ENCODE measurements at places on chromosomes 2 and 18.

- peak; percentile 5 for DNase-seq
Observed at GRCh38 chr2:112772322-112772721, 7.9 kb upstream of the CKAP2L start.

DNA sequence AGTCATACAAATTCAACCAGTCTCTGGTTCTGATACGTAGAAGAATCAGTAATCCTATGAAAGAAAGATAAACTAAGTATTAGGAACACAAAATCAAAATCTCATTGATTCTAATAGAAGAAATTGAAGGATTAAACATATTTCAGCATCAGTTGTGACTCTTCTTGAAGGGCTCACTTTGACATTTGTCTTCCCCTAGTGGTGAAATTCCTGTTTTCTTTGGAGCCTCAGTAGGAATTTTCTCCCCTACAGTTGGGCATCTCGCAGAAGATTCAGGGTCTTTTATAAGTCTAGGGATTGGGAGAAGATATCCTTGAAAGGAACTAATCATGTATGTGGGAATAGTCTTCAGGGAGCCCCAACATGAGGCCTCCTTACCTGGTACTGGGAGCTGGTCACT lies 2.8 kb upstream of the CRYGB start:
- DNase-seq, result no peak

DNA sequence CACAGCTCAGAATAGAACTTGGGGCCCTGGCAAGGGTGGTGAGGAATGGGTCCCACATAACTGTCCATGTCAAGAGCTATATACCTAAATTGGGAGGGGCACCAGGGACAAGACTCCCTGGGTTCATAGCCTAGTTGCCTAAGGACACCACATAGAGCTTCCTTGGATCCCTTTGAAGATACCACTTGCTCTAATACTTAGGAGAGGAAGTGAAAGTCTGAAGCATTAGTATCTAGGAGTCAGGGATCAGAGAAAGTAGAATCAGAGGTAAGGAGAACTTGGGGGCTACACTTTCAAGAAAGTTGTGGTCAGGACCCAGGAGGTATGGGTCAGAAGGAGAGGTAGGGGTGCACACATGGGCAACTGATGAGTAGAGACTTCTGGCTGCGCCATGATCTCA lies 318.2 kb upstream of the SLC39A10 start:
- no peak for DNase-seq

DNA sequence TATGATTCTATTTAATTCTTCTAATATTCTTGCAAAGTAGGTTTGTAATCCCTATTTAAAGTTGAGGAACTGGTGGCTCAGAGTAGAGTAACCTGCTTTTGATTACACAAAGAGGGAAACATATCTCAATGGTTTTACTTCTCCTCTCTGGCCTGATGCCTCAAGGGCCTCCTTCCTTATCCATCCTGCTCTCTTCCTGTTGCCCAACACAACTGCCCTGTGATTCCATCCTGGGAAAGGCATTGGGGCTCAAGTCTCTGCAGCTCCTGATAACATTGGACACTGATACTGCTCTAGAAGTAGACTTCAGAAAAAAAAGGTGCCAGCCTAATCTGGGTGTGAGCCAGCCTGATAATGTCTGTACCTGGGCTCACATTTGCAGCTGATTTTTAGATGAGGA lies 75.8 kb downstream of the RDH14 start:
- DNase-seq, result no peak

GRCh38 chr18:50469380-50469781 lies 90.5 kb upstream of the MAPK4 start:
- no peak for DNase-seq

- no peak for DNase-seq
Observed at GRCh38 chr2:48174503-48174902, 268.2 kb upstream of the FBXO11 start.

- no peak for DNase-seq
Observed at GRCh38 chr2:69167469-69167822, 154.5 kb downstream of the ANTXR1 start.

GRCh38 chr2:102892698-102893310 lies 131.0 kb downstream of the TMEM182 start:
- no peak for DNase-seq

DNA sequence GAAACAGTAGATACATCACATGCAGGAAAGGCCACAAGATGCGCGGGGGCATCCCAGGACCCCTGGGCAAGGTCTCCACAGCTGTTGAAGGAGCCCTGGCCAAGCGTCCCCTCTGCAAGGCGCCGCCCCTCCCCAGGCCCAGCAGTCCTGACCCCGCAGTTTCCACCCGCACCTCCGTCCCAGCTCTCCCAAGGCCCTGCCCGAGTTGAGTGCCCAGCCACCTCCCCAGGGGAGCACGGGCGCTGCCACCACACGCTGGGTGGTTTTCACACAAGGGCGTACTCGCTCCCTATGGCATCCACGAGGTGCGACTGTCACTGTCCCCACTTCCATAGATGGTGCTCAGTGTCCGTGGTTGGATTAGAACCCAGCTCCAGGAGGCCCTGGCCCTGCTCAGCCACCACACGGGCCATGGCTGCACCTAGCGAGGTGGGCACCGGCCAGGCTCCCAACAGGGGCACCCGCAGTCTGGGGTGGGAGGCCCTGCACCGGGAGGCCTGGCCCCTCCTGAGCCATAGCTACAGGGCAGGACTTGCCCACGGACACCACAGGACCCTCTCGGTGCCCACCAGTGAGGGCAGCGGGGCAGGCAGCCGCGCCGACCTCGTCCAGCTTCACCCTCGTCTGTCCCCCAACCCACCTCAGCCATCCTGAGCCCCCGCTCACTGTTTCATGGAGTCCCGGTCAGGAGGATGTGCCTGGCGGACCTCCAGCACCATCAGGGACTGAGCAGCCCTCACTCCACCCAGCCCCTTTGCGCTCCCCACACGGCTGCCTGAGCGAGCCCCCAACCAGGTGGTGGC lies 36.0 kb downstream of the KIF1A start:
- no peak for DNase-seq

GRCh38 chr2:201698588-201699226 lies at the start of gene MPP4:
MPP4 (minus strand) TSS chr2:201698644; CDS start chr2:201693954, 4,690 bp downstream.
- DNase-seq, result no peak

DNA sequence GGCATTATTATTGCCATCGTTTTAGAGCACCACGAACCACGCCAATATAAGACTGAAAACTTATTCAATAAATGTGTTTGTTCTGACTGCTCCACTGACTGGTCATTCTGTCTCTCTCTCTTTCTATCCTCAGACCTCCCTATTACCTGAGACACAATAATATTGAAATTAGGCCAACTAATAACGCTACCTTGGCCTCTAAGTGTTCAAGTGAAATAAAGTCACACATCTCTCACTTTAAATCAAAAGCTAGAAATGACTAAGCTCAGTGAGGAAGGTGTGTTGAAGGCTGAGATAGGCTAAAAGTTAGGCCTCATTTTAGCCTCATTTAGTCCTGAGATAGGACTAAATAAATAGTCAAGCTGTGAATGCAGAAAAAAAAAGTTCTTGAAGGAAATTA lies 38.8 kb downstream of the G6PC2 start:
- DNase-seq, result no peak

- DNase-seq, result no peak
Observed at GRCh38 chr2:8219631-8220355, 462.1 kb upstream of the ID2 start.

DNA sequence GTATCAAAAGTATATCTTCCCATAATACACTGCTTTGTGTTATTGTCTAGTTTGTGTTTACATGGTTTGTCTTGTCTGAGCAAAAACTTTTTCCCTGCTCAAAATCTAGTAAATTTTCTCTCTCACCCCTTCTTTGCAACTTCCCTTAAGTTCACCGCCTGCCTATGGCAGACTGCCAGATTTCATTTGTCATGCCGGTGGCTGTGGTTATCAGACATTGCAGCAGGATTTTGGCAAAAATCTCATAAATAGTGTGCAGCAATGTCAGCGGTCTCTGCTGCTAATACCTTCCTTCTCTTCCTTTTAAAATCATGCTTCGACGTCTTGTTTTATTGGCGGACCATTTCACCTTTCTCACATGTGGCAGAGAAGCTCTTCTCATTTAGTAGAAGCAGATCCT lies 45.6 kb upstream of the TMEM178A start:
- DNase-seq, result peak; percentile 6

DNA sequence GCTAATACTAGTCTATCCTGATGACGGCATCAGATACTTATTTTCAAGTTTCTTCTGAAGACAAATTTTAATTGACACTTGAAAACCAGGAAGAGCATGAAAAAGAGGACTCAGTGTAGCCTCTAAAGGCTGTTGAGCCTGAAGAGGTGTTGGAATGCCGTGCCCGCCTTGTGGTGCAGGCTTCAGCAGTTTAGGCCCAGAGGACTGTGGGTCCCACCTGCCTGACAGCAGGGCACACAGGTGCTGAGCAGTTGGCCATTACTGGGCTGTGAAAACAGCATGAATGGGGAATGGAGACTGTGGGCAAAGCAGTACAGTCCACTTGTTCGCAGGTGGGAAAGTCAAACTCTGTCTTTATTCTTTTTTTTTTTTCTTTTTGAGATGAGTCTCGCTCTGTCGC lies 49.8 kb upstream of the THOC1 start:
- no peak for DNase-seq

GRCh38 chr18:11657152-11657551 lies 31.9 kb upstream of the GNAL start:
- no peak for DNase-seq

DNA sequence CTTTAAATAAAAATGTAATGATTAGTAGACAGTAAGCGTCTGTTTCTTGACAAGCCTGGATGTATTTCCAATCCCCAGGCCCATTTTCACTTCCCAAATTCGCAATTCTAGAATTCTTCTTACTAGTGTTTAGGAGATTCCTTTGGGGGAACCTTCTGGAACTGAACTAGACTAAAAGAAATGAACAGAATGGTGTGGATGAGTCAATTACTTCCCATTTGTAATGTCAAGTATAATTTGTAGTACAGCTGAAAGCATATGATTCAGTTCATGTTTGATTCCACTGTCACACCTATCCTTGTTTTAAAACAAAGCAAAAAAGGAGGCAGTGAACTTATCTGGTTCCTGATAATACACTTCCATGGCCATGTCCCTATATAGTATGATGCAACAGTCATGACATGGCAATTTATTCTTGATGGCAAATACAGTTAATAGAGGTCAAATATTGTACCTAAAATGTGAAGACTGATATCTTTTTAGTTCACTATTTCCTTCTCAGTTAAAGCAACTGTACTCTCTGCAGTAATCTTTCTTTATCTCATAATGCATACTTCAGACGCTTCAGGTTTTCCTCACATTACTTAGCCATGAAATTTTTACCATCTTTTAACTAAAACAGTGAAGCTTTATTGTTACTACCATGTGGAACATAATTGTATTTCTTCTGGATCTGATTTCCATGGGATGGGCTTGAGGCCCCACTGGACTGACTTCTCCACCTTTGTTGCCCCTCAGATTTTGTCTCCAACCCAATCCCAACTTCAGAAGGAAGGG lies 2.0 kb downstream of the IDH1 start:
- DNase-seq, result no peak

DNA sequence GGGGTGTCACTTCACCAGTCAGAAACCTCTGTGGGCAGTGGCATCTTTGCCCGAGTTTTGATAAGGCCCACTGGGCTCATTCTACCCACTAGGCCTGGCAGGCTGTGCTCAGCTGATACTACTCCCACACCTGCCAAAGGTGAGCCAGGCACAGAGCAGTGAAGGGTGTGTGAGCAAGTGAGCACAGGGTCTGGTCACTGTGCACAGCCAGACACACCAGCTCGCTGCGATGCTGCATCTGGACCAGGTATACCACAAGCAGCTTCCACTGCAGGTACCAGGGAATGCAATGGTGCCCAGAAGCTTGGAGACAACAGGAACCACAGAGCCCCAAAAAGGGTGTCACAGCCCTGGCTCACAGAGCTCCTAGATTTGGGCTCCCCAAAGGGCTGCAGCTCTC lies 40.6 kb upstream of the CBLN2 start:
- DNase-seq, result no peak

GRCh38 chr18:49249521-49249920 lies 210.9 kb downstream of the DYM start:
- no peak for DNase-seq

- no peak for DNase-seq
Observed at GRCh38 chr18:24936691-24937090, 415.3 kb downstream of the ZNF521 start.

DNA sequence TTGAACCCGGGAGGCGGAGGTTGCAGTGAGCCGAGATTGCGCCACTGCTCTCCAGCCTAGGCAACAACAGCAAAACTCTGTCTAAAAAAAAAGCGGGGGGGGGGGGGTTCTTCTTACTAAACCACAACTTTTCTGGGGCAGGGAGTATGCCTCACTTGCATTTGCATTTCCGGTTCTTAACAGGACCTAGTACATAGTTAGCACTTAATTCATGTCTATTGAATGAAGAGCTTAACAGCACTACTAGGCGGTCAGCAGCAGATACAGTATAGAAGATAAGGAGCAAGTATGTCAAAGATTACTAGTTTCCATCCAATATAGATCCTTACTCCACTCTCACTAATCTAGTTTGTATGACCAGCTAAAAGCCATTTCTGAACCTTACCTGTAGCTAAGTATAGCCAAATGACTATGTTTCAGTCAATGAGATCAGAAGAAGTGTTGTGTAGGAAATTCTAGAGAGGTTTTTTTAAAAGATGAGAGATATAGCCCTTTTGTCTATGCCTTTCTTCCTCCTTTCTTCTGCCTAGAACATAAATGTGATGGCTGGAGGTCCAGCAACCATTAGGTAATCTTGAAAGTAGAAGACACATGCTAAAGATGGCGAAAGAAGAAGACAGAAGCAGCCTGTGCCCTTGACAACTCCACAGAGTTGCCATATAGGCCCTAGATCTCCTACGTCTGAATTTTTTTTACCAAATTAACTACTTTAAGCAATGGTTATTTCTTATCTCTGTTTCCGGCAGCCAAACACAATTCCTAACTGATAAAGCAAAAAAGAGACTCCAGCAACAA lies 11.3 kb downstream of the HYCC2 start:
- no peak for DNase-seq

- DNase-seq, result no peak
Observed at GRCh38 chr2:5978131-5978751, 286.1 kb downstream of the SOX11 start.
